ENCODE measurements at places on chromosomes 11 and 22.

- H3K4me1 ChIP-seq = no peaks in the 10 kb centered on the region
- no peak overlapping the region for H3K27ac ChIP-seq
- no peak for DNase-seq
- no peaks in the 10 kb centered on the region for H3K27me3 ChIP-seq
- no peaks in the 10 kb centered on the region for H3K36me3 ChIP-seq
- H3K4me3 ChIP-seq = no peak overlapping the region
Observed at GRCh38 chr11:124930799-124931198, 5.0 kb downstream of the HEPACAM start.

- H3K27me3 ChIP-seq = no peaks in the 10 kb centered on the region
- H3K4me3 ChIP-seq = no peak overlapping the region
- H3K27ac ChIP-seq = no peak overlapping the region
- DNase-seq = no peak
- H3K36me3 ChIP-seq = peaks cover 57% of the 10 kb centered on the region
Observed at GRCh38 chr22:50225200-50225969, 19.4 kb downstream of the TUBGCP6 start.

DNA sequence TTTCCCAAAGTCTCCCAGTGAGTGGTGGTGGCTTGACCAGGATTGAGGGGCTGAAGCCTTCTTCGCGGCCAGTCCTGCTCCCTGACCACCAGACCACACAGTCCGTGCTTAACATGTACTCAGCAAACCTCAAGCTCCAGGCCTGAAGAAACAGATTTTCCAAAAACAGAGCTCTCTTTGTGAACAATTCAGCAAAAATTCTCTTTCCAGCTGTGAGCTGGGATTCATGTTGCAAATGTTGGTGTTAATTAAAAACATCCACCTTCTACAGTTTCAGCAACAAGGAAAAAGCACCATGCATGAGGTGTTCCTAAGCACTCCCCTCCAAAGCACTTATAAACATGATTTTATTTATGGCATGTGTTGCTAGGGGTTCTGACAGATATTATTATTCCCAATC lies 129.5 kb downstream of the ETS1 start:
- no peak overlapping the region for H3K27ac ChIP-seq
- H3K4me1 ChIP-seq = peaks cover 7% of the 10 kb centered on the region
- no peaks in the 10 kb centered on the region for H3K27me3 ChIP-seq
- no peak for DNase-seq

- H3K4me1 ChIP-seq = no peaks in the 10 kb centered on the region
- no peak for DNase-seq
- no peak overlapping the region for H3K27ac ChIP-seq
- H3K36me3 ChIP-seq = peaks cover 38% of the 10 kb centered on the region
- H3K4me3 ChIP-seq = no peak overlapping the region
Observed at GRCh38 chr11:94862926-94863880, 95.0 kb downstream of the AMOTL1 start.

GRCh38 chr11:112625814-112626213 lies 335.4 kb upstream of the NCAM1 start:
- H3K27ac ChIP-seq = no peak overlapping the region
- no peak for DNase-seq
- no peaks in the 10 kb centered on the region for H3K27me3 ChIP-seq
- no peaks in the 10 kb centered on the region for H3K36me3 ChIP-seq

DNA sequence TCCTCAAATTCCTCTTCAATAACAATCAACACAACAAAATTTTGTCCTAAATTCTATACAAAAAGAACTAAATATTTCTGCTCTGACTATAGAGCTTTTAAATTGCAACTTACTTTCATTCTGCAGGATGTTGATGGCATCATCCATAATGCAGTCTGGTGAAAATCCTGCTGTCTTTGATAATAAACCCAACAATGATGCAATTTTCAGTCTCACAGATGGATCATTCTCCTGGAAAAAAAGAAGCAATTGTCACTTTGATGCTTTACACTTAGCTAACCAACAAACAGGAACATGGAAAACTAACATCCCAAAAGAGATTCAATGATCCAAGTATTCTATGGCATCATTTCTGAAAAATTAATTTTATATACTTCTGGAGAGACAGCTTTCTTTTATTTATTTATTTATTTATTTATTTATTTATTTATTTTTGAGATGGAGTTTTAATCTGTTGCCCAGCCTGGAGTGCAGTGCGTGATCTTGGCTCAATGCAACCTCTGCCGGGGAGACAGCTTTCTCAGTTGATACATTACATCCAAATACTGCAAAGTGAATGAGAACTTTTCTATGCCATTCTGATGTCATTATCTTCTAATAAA lies 13.0 kb downstream of the INTS4 start:
- no peaks in the 10 kb centered on the region for H3K4me1 ChIP-seq
- peaks cover 21% of the 10 kb centered on the region for H3K36me3 ChIP-seq
- no peaks in the 10 kb centered on the region for H3K27me3 ChIP-seq
- no peak overlapping the region for H3K27ac ChIP-seq

GRCh38 chr22:30044881-30045493 lies 35.3 kb upstream of the HORMAD2 start:
- H3K27me3 ChIP-seq = no peaks in the 10 kb centered on the region
- no peaks in the 10 kb centered on the region for H3K36me3 ChIP-seq
- DNase-seq = no peak
- H3K4me3 ChIP-seq = no peak overlapping the region
- no peak overlapping the region for H3K27ac ChIP-seq

DNA sequence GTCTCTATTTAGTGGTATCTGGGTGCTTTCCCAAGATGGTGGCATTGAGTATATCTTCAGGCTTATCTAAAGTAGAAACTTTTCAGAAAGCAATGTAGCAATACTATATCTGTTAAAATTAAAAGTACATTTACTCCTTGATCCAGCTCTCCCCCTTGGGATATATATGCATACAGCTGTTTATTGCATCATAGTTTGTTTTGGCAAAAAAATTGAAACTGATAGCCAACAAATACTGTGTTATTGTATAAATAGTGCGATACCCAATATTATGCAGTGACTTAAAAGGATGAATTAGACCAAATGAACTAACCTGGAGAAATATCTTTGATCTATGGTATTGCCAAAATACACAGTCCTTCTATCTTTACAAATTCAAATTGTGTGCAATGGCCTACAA lies 8.4 kb upstream of the OR10A3 start:
- DNase-seq = no peak
- H3K27me3 ChIP-seq = peaks cover 8% of the 10 kb centered on the region
- H3K36me3 ChIP-seq = no peaks in the 10 kb centered on the region
- H3K4me3 ChIP-seq = no peak overlapping the region
- H3K27ac ChIP-seq = no peak overlapping the region

DNA sequence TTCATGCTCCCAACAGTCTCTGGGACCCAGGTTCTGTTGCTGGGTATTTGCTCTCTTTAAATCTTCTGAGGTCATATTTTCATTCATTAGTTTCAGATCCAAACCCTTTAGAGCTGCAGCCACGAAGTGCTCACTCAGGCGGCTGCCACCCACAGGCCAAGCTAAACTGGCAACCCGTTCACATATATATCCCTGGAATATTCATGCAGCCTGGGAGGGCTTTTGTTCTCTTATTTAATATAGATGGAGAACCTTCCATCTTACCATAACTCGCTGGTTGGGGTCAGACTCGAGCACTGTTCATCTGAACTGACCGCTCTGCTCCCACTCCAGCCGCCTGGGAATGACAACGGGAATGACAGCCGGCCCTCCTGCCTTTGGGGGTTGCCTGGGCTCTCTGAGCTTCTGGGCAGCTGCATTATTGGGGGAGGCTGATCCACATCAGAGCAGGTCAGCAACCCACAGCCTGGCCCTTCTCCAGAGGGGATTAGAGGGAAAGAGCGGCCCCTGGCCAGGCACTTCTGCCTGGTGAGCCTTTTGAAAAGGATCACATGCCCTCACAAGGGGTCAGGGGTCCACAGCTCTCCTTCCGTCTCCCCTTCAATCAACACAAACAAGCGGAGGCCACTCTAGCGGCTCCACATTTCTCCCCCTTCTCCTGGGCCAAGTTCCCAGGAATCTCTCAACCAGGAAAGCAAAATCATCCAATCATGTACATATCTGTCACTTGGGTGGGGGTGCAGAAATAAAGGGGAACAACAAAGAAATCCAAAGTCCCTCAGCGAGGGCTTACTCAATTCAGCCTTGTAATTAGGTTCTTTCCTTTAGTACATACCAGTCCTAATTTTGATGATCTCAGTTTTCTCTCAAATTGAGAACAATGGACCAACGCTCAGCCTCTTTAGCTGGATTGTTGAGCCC lies 11.8 kb downstream of the TMEM184B start:
- H3K36me3 ChIP-seq = no peaks in the 10 kb centered on the region
- H3K4me3 ChIP-seq = peak overlapping the region; percentile 3
- H3K27ac ChIP-seq = peak overlapping the region; percentile 89
- peaks cover 35% of the 10 kb centered on the region for H3K4me1 ChIP-seq
- DNase-seq = no peak

DNA sequence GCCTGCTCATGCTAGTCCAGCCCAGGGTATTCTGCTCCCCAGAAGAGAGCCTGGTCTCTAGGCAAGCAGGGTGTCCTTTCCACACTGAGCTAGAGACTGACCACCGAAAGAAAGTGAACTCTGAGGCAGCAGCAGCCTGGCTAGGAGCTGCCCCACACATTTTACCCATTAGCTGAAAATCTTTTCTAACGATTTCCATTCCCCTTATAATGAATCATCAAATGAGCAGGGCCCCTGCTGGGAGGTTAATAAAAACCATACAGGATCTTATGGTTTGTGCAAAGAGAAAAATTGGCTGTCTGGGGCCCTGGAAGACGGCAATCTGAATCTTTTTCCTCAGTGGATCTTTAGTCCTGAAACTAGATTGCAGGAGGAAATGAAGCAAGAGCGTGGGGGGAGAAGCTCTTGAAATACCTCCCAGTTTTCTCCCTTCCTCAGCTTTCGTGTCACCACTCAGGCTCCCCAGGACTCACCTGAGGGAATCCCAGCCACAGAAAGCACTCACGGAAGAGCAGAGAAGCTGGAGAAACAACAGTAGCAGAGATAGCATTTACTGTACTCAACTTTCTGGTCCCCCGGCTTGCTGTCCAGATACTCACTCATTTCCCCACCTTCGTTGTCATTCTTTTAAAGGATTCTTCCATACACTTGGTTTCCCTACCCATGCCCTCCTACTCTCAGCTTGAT lies 74.7 kb upstream of the CD44 start:
- H3K27ac ChIP-seq = no peak overlapping the region
- H3K4me1 ChIP-seq = peaks cover 13% of the 10 kb centered on the region
- H3K27me3 ChIP-seq = no peaks in the 10 kb centered on the region
- H3K4me3 ChIP-seq = no peak overlapping the region
- no peaks in the 10 kb centered on the region for H3K36me3 ChIP-seq
- DNase-seq = no peak

Measured in thoracic aorta (tissue), 2 donors.